Pulmonary artery endothelial cell (primary cell): ENCODE measurements at places on chromosomes 1 and 21. TPM values are rescaled to one million over a fixed set of nuclear protein-coding genes. Genes with fewer than 3 reads are reported as not detected.

GRCh38 chr1:176033474-176033873 lies 173.6 kb downstream of the COP1 start:
- DNase-seq = no peak

- DNase-seq = peak; percentile 89
These were observed 18.0 kb upstream of the PTP4A2 start for GRCh38 chr1:31955917-31956736.

Gene PDC
- total RNA-seq = not detected in 2 replicates

DNA sequence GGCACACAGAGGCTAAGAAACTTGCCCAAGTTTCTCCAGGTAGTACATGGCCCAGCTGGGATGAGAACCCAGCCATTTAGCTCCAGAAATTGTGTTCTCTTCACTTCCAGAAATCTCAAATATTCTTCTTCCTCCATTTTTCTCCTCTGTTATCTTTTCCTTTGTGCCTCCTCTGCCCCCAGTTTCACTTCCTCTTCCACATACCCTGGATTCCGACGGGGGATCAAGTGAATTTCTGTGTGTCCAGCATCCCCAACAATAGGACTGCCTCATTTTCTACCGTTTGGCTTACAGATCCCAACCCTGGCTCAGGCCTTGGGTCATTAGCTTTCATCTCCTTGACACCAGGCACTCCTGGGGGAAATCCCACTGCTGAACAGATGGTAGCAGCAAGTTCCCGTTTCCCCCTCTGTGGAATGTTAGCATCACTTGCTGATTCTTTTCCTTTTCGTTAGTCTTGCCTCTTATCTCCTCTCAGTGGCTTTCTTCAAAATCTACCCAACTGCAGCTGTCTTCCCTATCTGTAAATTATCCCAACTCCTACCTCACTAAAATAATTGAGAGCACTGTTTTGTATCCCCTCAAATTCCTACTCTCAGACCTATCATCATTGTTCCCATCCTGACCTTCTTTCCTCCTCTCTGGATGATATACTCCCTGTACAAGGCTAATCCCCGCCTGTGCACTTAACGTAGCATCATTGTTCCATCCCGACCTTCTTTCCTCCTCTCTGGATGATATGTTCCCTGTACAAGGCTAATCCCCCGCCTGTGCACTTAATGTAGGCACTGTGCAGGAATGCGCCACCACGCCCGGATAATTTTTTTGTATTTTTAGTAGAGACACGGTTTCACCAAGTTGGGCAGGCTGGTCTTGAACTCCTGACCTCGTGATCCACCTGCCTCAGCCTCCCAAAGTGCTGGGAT lies 36.5 kb downstream of the SCCPDH start:
- DNase-seq = no peak

- DNase-seq = no peak
These were observed 1404.4 kb upstream of the PRMT6 start for GRCh38 chr1:105652109-105652508.

- no peak for DNase-seq
These were observed 28.0 kb upstream of the NRDC start for GRCh38 chr1:51906306-51907078.
